ENCODE measurements at places on chromosomes 7 and 10.
A peak's percentile ranks its signal among the peaks of the same experiment; 100 is the strongest.

DNA sequence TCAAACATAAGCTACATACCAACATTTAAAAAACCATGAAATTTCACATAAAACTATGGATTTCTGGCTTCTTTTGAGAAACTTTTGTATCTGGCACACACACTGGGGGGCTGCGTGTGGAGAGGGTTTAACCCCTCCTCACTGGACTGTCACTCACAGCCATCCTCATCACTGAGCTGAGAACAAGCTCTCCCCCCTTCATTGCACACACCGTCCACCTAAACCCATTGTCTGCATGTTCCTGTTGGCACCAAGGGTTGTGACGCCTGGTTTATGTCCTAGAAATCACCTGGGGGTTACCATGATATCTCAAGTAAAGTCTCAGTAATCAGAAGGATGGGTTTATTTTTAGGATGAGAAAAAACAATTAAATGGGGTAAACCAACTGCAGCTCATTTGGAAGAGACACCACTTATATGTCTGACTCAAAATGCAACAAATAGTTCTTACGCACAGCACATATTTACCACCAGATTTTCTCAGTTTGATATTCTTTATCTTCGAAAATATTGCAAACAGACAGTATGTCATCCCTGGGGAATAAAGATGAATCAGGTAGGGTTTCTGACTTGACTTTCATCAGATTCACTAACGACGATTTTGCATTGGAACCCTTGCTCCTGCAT is 218.5 kb upstream of the KLF6 start:
- DNase-seq, result no peak

GRCh38 chr7:96674565-96674964 is 35.1 kb downstream of the SEM1 start:
- no peak for DNase-seq

GRCh38 chr7:154860621-154861375 is 142.1 kb downstream of the PAXIP1 start:
- DNase-seq, result no peak

DNA sequence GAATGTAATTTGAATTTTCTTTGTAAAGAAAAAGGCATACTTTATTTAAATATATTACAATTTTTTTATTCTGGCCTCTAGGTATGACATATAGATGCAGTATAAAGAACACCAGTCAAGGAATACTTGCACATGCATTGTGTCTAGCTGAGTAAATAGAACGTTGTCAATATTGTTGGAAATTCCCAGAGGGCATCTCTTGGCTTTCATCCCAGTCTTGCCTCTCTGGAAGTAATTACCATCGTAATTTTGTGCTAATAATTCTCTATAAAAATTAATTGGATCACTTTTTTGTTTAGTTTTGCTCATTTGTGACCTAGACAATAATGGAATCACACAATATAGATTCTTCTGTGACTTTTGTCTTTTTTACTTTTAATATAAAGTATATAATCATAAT is 1052.3 kb upstream of the CELF2 start:
- no peak for DNase-seq

DNA sequence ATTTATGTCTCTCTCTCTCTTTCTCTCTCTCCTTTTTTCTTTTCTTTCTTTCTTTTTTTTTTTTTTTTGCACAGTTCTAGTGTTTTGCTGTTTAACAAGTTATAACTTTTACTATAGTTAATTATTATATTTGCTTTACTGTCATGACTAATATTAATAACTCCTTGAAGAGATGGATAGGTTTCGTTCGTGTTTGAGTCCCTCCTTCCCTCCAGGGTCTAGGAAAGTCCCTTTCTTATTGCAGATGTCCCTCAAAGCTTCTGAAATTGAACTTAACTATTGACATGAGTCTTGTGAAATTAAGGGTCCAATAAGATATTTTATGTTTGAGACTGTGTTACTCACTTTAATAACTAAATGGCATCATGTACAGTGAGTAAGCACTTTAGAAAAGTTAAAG is 131.4 kb downstream of the PLXDC2 start:
- no peak for DNase-seq

DNA sequence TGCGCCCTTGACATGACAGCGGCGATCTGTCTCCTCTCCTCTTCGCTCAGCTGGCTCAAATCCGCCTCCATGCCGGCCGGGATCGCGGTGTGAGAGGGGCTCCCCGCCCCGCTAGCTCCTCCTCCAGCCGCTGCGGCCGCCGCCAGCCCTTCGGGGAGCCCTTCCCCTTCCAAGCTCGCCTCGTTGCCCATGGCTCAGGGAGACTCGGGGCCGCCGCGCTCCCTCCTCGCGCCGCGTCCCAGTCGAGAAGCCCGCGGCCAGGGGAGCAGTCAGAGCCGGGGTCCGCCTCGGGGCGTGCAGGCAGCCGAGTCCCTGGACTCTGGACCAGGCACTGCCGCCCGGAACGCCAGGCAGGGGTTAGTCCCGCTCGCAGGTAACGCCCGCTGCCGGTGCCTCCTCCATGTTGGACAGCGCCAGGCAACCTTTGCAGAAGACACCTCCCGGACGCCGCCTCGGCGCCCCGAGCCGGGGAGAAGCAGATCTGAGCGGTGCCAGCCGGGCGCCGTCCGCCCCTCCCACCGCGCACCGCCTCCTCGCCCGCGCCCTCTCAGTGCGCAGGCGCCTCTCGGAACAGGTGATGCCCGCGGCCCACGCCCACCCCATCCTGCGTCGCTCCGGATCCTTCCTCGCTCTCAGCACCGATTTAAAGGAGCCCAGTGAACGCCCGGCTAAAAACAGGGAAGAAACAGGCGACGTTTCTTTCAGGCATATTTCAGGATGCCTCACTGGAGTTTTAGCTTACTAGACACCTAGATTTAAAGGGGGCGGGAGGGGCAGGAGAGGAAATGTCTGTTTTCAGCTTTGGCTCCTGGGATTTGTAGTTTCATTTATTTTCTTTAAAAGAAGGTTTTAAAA is at the start of gene PCLO:
Gene PCLO, minus strand, starts transcription at position 483 of the 855 bp plus-strand sequence. Its CDS starts 292 bp downstream, at position 191.
- DNase-seq, result peak; percentile 6

- peak; percentile 73 for DNase-seq
Observed at GRCh38 chr7:143048827-143049226, 3.3 kb upstream of the OR6V1 start.
